ENCODE measurements at places on chromosomes 16 and 17.

DNA sequence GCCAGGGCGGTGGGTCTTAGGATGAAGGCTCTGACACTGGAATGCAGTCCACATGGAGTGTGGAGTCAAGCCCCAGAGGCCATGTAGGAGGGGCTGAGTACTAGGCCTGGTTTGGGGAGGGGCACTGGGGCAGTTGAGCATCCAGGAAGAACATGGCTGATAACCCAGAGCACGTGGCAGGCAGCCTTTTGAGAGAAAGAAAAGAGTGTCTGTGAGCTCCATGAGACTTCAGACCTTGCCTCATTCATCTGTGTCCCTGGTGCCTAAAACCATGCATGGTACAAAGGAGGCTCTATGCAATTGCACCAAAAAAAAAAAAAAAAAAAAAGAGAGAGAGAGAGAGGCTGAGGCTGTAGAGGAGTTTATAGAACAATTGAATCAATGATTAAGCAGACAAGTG, 14.6 kb downstream of the SLC46A1 start:
- peaks cover 2% of the 10 kb centered on the region for H3K4me1 ChIP-seq
- DNase-seq, result no peak
- H3K27me3 ChIP-seq, result no peaks in the 10 kb centered on the region

DNA sequence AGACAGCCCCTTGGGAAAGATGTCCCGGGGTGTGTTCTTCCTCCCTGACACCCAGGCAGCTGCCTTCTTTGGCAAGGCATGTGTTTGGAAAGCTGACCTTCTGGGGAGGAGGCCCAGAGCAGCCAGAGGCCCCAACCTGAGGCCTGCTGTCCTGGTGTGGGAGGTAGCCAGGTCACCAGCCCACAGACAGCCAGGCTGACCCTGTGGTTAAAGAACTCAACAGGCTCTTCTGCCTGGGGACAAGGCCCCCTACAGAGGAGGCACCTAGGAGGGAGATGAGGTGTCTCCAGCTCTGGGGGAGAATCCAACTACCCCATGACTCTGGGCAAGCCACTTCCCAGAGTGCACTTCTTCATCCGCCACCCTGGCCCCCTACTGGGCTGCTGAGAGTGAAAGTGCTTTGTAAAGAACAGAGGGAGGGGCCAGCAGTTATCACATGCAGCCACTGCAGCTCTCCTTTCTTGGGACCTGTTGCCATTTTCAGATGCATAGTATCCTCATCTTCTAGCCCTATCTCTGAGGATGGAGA, 13.1 kb upstream of the SREBF1 start:
- H3K27ac ChIP-seq, result peak overlapping the region; percentile 94
- peak overlapping the region; percentile 79 for H3K4me3 ChIP-seq
- DNase-seq, result peak; percentile 82
- peaks cover 15% of the 10 kb centered on the region for H3K36me3 ChIP-seq

DNA sequence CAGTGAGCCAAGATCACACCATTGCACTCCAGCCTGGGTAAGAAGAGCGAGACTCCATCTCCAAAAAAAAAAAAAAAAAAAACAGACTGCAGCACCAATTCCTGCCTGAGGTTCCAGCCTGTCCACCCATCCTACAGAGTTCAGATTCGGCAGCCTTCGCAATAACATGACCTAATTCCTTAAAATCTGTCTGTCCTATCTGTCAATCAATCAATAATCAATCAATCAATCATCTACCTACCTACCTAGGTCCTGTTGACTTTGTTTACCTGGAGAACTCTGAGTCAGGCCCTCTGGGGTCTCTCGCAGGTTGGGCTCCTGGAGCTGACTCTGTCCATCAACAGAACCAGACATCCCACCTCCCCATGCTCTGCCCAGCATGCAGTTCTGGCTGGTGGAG, 236.7 kb downstream of the ENGASE start:
- no peak for DNase-seq
- peaks cover 5% of the 10 kb centered on the region for H3K27me3 ChIP-seq
- H3K36me3 ChIP-seq, result no peaks in the 10 kb centered on the region
- no peaks in the 10 kb centered on the region for H3K4me1 ChIP-seq
- no peak overlapping the region for H3K27ac ChIP-seq

DNA sequence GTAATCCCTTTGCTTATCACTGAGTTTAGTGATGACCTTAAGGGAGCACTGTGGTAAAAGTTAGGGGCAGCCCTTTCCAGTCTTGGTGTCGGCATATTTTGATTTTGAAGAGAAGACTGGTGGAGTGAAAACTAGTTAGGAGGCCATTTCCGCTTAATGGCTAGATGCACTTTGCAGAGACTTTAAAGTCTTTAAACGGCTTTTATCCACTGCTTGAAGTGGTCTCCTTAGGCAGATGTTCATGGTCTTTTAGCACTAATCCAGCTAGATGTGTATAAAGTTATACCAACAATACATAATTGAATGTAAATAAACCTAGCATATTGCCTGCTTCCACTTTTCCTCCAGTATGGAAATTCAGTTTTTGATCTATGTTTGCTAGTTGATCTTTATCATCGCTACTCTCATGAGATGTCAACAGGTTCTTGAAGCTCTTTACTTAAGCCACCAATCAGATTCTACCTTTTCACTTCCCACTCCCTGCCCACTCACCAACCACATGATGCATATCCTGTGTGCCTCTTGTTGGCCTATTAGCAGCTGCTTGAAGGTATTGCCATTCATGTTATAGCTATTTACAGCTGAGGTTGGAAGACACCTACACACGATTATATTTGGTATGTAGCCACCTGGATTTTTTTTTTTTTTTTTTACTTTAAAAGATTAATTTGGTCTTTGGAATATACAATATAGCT, 132.0 kb downstream of the NLK start:
- DNase-seq, result peak; percentile 65
- peak overlapping the region; percentile 9 for H3K4me3 ChIP-seq
- peak overlapping the region; percentile 71 for H3K27ac ChIP-seq
- peaks cover 13% of the 10 kb centered on the region for H3K4me1 ChIP-seq

DNA sequence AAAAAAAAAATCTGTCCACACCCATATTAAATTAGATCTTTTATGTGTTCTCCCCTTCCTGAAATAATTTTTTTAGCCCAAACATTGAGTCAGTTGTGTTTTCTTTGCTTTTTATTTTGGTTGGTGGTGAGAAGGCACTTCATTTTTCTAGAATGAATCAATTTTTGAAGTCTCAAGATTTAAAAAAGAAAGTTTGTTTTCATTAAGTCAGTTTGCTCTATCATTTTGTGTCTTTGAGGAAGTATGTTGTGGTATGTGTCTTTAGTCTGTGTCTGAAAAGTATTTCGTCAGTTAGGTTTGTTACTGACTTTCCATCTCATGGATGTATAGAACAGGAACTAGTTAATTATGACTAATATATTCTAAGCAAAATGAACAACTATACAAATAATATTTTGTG, 3.8 kb downstream of the IGF2BP1 start:
- H3K27me3 ChIP-seq, result peaks cover 92% of the 10 kb centered on the region
- H3K4me1 ChIP-seq, result peaks cover 7% of the 10 kb centered on the region
- H3K36me3 ChIP-seq, result no peaks in the 10 kb centered on the region
- DNase-seq, result no peak
- H3K27ac ChIP-seq, result no peak overlapping the region

- DNase-seq, result no peak
- H3K27ac ChIP-seq, result peak overlapping the region; percentile 20
- H3K4me1 ChIP-seq, result peaks cover 31% of the 10 kb centered on the region
- H3K4me3 ChIP-seq, result peak overlapping the region; percentile 18
- H3K27me3 ChIP-seq, result no peaks in the 10 kb centered on the region
Measured at GRCh38 chr16:1545044-1546040, 11.9 kb downstream of the TMEM204 start.
